ENCODE measurements at places on chromosomes 5 and 9.

- DNase-seq: no peak
Observed at GRCh38 chr9:110114086-110114858, 93.7 kb downstream of the C9orf152 start.

DNA sequence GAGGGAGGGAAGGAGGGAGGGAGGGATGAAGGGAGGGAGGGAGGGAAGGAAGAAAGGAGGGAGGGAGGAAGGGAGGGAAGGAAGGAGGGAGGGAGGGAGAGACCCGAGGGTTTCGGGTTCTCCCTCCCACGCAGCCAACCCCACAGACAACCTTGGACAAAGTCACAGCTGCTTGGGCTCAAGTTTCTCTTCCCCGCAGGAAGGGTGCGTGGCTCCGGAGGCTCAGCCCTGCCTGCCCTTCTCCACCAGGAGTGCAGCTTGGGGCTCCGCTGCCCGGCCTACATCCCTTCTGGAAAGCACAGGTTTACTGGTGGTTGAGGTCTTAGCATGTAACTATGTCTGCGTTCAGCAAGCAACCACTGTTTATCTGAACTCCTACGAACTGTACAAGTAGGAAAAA is 15.0 kb downstream of the SLC12A7 start:
- DNase-seq: no peak

DNA sequence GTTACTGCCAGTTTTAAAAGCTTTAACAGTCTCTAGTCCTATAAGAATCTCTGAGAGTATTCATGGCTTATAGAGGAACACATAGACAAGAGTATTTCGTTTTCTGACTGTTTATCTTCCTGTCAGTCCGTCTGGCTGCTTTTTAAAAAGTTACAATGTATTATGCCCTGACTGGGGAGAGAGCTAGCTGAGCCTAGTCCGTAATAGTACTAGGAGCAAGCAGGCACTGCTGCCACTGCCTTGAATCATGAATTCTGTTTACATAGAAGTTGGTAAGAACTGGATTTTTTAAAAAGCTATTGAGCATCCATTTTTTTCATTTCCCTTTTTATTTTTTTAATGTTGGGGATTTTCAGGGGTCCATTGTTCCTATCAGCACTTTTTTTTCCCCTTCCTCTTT is 26.6 kb downstream of the XPA start:
- no peak for DNase-seq

DNA sequence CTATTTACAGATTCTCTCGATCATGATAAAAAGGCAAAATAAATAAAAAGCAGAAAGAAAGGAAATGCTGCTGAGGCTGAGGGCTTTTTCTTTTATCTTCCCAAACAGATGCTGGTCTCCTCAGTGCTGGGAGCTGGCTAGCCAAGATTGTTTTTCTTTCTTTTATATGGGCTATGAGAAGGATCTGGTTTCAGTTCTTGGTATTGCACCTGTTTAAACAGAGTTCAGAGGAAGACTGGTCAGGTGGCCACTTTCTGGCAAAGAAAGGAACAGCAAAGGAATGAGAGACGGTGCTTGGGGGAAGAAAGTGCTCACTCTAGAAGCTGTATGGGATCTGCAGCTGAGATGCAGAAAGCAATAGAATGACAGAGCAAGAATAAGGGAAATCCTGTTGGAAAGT is 88.9 kb downstream of the SLF1 start:
- no peak for DNase-seq

DNA sequence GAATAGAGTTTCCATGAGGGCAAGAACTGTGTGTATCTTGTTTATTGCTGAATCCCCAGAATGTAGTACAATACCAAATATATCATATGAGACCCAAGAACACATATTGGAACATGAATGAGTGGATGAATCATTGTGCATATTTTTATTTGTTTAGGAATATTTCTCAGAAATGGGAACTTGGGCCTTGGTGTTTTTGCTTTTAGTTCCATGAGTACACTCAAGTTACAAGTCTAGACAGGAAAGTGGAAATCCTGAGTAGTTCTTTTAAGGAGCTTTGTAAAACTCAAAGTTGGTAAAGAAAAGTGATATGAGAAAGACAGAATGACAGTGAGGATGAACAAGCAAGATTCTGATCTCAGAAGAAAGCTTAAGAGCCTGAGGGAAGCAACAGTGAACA is 647.0 kb downstream of the EFNA5 start:
- DNase-seq: no peak

DNA sequence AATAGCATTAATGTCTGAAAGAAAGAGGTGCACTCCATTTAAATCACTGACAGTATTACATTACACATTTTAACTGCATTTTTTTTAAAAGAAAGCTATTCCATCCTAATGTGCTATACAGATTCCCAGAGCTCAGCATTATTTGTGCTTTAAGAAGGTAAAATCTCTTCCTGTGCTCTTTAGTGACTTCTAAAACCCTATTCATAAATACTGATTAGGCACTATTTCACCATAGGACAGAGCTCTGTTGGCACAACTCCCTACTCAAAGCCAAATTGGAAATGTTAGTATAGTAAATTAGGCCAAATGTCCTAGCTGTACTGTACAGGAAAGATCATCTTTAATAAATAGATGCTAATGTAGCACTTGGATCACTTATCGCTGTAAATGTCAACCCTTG is 262.5 kb downstream of the TUSC1 start:
- DNase-seq: no peak

- DNase-seq: no peak
Observed at GRCh38 chr5:55308254-55308836, 556 bp downstream of the MTREX start.

- no peak for DNase-seq
Observed at GRCh38 chr5:149658299-149658698, 71.8 kb upstream of the PPARGC1B start.

DNA sequence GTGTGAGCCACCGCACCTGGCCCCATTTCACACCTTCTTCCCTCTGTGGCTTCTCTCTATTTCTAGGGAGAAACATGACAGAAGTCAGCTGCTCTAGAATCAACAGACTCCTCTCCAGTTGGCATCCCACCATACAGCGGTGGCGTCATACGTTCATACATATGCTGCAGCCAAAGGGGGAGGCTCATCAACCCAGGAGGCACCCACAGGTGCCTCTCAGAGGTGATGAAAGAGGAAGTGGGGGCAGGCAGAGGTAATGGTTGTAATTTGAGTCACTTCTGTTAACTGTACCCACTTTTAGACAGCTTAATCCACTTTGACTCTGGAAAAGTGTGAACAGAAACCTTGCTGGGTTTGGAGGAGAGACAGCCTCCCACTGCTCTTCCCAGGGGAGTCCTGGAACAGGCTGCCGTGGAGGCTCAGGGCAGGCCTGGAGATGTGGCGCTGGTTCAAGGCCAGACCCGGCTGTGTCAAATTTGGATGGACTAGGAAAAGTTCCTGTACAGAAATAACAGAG is 47.3 kb upstream of the SUB1 start:
- DNase-seq: peak; percentile 83

DNA sequence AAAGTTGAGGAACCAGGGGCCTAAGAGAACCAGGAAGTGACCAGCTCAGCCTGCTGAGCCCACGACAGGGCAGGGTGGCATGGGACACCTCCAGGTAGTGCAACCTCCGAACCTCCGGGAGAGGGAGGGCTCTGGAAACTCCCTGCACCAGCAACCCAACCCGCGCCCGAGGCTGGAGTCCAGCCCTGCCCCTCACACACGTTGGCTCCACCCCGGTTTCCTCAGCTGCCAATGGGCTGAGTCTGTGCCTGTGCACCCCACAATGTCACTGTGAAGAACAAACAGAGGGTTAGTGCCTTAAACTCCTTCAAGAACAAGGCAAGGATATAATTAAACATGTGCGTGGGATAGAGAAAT is 17.0 kb upstream of the UNC5A start:
- no peak for DNase-seq

DNA sequence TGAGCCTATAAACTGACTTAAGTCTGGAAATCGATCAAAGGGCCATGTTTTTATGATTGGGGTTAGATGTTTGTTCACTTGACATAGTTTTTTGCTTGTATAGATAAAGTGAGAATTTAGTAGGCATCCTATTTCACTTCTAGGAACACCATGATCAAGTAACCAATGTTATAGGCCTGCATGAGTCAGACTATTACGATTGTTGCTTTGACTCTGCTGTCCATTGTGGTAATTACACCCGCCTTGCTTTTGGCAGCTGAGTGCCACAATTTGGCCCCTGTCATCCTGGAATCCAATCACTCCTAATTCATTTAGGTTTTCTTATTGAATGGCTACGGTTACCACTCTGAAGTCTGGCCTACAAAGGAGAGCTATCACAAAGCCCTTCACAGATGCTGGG is 67.8 kb upstream of the IL33 start:
- DNase-seq: no peak

DNA sequence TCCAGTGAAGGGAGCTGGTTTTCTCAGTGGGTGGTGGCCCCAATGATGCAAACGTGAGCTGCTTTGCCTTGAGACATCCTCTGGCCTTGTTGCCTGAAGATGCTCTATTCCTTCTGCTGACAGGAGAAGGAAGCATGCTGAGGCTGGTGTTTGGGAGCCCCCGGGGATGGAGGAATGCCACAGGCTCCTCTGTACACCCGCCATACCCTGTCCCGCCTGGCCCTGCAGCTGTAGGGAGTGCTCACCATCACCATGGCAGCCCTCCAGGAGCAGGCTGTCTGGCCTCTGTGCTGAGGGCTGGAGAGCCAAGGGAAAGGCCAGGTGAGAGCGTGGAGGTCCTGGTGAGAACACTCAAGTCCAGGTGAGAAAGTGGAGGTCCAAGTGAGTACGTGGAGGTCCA is 134.4 kb downstream of the MRPL36 start:
- no peak for DNase-seq

DNA sequence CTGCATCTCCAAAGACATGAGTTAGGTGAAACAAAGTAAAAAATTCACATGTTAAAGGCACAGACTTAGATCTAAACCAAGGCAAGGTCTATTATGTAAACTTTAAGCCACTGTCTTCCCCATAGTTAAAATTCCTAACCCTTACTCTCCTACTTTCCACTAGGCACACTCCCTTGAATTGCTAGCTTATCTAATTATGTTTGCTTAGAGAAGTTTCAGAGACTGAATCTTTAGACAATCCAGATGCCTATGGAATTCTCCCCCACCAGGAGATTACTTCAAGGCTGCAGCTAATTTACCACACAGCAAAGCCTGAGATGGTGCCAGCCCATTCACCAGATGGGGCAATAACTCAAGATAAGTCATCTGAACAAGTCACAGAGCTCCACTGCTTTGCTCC is 803.1 kb upstream of the COX7C start:
- DNase-seq: no peak

DNA sequence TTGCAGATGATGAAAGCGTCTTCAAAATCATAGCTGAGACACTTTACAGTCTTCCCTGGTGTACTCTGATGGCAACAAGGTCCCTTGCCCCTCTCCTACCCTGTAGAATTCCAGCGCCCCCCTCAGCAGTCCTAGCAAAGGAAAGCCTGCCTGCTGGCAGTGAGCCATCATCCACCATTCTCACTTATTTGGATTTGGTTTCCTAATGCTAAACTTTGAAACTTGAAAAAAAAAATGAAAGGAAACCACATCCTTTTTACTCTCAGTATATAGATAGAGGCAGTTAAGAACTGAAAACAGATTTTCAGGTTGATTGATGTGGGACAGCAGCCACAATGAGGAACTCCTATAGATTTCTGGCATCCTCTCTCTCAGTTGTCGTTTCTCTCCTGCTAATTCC is at the start of gene GZMA:
Gene GZMA (plus strand): TSS at position 299 of the 400 bp plus-strand sequence. CDS start 37 bp downstream, at position 336.
- DNase-seq: peak; percentile 71

- DNase-seq: no peak
Observed at GRCh38 chr9:130837002-130837511, 2.0 kb downstream of the ABL1 start.

- no peak for DNase-seq
Observed at GRCh38 chr5:40842351-40842750, 1.2 kb downstream of the CARD6 start.

DNA sequence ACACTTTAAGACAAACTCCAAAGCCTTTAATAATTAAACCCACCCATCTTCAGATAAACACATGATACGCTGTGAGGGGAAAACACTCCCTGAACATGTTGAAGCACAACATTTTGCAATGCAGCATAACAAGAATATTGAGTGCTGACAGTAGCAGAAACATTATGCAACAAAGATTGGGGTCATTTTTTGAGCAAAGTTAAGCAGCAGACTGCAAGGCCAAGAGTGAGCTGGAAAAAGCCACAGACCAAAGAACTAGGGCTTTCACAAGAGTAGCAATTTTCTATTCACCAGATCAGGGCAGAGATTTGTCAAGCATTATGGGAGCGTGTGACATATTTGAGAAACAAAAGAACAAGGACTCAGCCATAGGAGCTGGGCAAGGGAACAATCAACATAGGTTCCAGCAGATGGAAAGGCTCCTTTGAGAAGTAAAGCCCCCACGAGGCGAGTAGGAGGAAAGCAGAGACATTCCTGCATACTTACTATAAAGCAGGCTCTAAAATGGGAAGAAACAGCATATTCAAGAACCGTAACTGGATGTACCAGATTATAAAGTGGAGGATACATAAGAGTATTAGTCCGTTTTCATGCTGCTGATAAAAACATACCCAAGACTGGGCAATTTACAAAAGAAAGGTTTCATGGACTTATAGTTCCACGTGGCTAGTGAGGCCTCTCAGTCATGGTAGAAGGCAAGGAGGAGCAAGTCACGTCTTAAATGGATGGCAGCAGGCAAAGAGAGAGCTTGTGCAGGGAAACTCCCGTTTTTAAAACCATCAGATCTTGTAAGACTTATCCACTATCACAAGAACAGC is 4.8 kb upstream of the TTC23L start:
- no peak for DNase-seq

GRCh38 chr5:73171495-73171894 is 1.5 kb upstream of the TMEM174 start:
- DNase-seq: no peak

DNA sequence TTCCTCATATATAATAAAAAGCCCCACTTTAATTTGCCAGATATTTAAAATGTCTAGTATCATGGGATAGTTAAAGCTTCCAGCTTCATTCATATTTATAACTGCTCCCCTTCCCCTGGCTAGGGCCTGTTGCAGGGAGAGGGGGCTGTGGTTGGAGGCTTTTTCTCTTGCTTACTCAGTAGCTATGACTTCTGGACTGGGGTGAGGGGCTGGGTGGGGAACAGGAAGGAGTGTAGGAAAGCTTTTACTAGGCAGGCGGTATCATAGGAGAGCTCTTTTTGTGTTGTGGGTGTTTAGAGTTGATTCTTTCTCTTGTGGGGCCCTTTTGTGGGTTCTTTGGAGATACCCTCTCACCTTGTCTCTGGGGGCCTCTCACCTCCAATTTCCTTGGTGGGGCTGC is 39.4 kb downstream of the PIP5K1B start:
- no peak for DNase-seq

- no peak for DNase-seq
Observed at GRCh38 chr9:23746317-23746716, 79.7 kb downstream of the ELAVL2 start.

GRCh38 chr5:141821430-141821925 is 56.7 kb downstream of the PCDH1 start:
- no peak for DNase-seq

- DNase-seq: no peak
Observed at GRCh38 chr5:117675646-117676045, 1101.0 kb upstream of the SEMA6A start.

All from activated effector memory CD4-positive, alpha-beta T cell treated with anti-CD3 and anti-CD28 coated beads, Interleukin-2, amount 50 U/mL, for 16 hours (primary cell).